ENCODE measurements at places on chromosomes 5 and 9.

GRCh38 chr5:86679529-86679928, 61.8 kb downstream of the COX7C start:
- no peak for DNase-seq

GRCh38 chr5:3212869-3213268, 382.8 kb upstream of the IRX1 start:
- no peak for DNase-seq

GRCh38 chr5:11289208-11289607, 528.2 kb upstream of the DAP start:
- no peak for DNase-seq

DNA sequence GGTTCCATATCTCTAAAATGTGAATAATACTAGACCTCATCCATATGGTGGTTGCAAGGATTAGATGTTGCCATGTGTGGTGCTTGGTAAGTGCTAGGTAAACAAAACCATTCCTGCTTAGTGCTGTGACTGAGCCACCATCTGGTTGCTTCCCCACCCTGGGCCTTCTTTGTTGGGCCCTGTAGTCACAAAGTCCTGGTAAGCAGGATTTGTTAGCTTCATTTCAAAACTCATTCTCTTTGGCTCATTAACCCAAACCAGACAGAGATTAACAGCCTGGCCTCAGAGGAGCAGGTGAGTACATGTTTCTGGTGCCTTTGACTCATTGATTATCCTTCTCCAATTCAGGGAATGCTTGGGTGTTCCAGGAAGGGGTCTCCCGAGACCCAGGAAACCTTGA, 240.2 kb downstream of the ARHGAP26 start:
- no peak for DNase-seq

- no peak for DNase-seq
These were observed 182.3 kb upstream of the MAP1B start for GRCh38 chr5:71924980-71925379.

DNA sequence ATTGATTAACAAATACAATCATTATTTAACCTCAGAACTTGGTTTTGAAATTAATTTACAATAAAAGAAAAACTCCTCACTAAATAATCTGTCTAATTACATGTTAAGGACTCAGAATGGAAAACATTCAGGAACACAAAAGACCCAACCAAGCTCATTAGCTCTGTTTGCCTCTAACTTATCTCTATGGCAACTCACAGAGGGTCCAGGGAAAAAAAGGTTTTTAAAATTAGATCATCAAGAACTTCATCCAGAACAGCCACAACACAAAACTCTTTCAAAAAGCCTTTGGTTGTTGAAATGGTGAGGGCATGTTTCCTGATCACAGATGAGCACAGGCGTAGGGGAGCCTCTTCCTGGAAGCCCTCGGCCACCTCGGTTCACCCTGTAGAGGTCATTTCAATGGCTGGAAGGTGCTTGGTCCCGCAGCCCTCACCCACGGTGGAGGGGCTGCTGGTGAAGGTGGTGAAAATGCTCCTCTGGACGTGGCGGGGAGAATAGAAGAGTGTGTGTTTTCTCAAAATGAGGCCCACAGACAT, 17.2 kb upstream of the TCF7 start:
- no peak for DNase-seq

- DNase-seq, result no peak
These were observed 19.7 kb downstream of the RIOK2 start for GRCh38 chr5:97163360-97163764.

DNA sequence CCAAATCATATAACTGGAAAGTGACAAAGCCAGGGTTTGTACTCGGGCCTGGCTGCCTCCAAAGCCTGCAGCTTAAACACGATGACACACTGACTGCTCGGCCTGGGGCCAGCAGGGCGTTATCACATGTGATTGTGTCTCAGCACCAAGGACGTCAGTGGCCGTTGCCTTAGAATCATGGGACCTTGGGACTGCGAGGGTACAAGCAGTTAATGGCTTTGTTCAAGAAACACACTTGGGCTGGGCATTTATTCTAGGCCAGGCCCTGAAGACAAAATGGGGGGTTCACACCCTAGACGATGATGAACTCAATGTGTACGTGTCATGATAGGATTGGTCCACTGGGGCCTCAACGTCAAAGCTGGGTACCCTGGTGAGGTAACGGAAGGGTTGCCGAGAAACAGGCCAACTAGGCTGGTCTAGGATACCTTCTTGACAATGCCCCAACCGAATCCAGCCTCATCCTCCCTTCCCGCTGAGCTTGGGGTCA, 13.0 kb downstream of the SH3PXD2B start:
- no peak for DNase-seq

DNA sequence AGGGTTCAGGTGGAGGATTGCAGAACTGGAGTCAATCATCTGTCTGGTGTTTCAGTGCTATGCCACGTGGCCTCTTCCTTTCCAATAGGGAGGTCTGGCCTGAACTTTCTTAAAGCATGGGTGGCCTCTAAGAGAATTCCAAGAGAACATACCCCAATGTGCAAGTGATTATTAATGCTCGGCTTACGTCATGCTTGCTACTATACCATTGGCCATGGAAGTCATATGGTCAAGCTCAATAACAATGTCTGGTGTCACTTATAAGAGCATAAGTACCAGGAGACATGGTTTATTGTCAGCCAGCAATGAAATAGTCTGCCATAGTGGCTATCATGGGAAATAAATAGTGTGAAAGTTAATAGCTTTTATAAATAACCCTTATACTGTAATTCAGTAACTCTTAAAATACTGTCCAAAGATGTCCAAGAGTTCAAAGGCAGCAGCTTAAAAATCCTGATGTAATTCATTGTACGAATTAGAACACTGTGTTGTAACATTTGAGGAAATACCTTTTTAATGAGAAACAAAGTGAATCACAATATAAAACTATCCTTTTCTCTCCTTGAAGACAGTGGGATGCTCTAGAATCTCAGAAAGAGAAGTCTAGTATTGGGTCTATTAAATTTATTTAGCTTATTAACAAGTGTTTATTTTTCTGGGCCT, 355.4 kb upstream of the PRR16 start:
- DNase-seq, result no peak

DNA sequence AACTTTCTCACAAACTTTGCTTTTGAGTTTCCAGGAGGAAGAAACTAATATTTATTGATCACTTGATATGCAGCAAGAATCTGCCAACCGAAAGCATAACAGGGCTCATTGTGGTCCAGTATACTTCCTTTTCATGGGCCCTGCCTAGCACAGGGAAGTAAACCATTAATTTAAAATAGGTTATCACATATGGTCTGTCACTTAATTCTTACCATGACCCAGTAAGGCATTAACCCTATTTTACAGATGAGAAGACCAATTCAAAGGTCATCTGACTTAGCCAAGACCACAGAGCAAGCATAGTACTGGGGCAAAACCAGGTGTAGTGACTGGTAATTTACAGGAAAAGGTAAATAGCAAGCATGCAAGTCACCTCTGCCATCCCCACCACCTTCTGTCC, 336.9 kb upstream of the DMAC1 start:
- no peak for DNase-seq

DNA sequence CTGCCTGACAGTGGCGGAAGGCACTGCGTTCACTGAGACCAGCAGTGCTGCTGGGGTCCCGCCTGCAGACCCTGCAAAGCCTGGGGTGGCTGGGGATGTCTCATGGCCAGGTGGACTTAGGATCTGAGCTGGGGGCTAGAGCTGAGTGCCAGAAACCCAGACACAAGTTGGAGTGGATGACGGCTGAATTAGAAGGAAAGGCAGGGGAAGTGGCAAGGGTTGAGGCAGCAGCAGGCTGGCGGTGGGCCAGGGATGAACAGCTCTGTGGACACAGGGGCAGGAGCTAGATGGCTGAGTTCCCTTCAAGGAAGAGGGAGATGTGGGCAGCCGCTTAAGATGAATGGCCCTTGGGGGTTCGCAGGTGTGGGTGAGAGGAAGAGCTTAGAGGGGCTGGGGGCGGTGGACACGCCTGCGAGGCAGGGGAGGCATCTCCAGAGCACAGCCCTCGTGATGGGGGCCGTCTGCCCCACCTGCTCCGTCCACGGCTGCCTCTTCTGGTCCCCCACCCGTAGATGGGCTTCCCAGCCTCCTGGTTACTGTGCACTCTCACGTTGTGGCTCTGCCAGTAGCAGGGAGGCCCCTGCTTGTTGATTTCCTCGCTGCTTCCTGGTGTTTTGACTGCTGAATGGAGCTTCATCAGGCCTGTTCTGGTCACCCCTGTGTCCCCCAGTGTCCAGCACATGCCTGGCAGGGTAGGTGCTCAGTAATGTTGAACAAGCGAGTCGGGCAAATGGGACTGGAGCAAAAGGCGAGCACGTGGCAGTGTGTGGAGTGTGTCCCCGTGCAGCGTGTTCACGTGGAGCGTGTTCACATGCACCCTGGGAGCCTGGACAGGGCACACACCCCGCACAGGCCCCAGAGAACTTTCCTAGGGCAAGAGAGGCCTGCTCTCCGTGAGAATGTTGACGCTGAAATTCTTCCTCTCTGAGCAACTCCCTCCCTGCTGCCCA, 168.2 kb downstream of the CACNA1B start:
- DNase-seq, result no peak

DNA sequence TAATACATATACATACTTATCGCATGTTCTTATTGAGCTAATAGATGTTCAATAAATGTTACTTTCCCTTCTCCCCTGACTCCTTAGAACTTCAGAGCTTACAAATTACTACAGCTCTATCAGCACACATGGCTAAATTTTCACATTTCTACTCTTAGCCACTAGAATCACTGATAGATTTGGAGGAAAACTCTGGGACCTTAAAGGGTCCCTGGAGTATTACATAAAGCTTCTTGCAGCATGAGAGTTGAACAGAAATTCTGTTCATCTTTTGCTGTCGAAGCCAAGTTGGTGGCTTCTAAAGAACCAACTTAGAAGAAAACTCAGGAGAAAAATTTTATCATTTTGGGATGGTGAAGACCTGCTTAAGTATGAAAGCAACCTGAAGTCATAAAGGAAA, 15.5 kb downstream of the B4GALT1 start:
- DNase-seq, result no peak

DNA sequence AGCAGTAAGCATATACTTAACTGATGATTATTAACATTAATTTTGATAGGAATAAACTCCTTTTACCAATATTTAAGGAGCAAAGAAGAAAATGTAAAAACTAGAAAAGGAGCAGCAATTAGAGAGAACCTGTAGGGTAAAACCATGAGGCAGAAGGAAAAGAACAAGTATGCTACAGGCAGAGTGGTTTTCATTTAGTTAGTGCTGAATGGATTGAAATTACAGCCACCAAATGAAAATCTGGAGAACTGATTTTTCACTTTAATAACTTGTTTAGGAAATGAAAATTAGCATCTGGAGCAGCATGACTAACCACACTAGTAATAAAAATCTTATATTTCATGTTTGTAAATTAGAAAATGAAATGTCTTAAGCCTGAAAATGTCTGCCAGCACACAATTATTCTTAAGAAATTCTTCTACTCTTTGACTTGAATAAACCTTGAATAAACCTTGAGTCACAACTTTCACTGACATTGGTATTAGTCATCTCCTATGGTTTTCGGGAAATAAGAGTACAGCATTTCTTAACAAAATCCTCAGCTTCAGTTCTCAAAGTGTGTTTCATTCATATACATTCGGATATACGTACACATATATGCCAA, 1504.9 kb upstream of the C9orf72 start:
- DNase-seq, result no peak

DNA sequence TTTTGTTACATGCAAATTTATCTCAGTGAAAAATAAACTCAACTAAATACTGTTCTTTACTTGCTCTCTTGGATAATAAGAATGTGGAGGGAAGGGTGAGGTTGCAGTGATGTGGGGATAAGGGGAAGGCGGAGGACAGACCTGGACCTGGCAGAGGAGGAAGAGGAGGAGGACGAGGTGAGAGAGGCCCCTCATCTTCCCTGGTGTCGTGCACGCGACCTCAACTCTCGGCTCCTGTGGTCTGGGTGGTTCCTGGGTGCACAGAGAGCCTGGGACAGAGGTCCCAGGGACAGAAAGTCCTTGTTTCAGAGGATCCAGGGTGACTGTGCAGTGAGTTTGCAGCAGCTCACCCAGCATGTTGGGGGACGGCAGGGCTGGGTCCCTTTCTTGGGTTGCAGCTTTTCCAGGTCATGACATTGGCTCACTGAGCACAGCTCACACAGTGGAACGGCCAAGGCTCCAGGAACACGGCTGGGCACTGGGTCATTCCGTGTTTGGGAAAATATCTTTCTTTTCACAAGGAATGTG, 37.7 kb upstream of the LPCAT1 start:
- no peak for DNase-seq

DNA sequence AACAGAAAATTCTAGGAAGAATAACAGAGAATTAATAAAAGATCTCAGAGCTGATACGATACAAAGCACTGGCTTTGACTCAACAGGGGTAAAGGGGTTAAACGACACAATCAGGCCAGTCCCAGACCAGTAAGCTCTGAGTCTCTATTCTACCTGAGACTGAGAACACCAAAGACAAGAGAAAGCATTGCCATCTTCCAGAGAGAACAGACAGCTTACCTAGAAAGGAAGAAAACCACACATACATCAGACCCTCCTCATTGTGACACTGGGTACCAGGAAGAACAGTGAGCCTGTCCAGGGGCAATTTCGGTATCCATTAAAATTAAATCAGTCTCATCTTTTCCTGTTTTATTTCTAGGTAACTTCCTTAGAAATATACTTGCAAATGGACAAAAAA, 41.1 kb downstream of the MRPL36 start:
- no peak for DNase-seq

- DNase-seq, result no peak
These were observed 108.4 kb upstream of the LARP1 start for GRCh38 chr5:154646745-154647113.

Data from stimulated activated CD8-positive, alpha-beta memory T cell treated with anti-CD3 and anti-CD28 coated beads, Interleukin-4, amount 100 ng/mL, for 1 hour (primary cell).